ENCODE measurements at places on chromosomes 7 and 10.
A peak's percentile ranks its signal among the peaks of the same experiment; 100 is the strongest.

DNA sequence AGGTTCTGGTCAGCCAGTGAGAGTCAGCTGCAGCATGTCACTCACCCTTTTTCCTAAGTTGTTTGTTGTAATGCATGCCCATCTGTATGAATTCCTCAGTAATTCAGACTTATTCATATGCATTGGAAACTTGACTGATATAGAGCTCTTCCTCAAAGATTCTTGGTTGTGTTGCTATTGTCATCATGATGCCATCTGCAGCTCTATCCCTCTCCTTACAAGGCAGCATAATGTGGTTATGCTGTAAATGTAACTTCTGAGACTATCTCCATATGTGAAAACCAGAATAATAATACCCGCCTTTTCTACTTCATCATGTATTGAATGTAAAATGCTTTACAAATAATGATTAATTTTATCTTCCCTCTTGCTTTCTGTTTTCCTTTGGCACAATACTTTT lies 252.6 kb upstream of the MTPN start:
- no peak for DNase-seq

- DNase-seq: no peak
Observed at GRCh38 chr7:151814400-151815009, 62.4 kb downstream of the PRKAG2 start.

- peak; percentile 76 for DNase-seq
Observed at GRCh38 chr7:1176891-1177373, 16.9 kb upstream of the ZFAND2A start.

DNA sequence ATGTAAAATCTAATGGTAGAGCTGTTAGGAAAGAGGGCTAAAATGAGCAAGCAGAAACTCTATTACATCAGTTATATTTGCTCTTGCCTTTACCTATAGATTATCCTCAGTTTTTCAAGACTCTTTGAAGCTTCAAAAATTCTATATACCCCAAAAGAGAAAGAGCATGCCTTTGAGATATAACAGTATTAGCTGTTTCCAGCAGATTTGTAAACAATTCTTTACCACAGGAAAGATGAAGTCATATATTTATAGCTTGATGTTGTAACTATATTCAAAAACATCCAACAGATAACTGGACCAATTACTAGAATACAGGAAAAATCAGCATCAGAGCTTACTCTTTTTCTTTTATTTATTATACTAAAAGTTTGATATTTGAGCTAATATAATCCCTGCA lies 416.2 kb upstream of the TPK1 start:
- no peak for DNase-seq

- no peak for DNase-seq
Observed at GRCh38 chr7:157235357-157236333, 96.9 kb downstream of the UBE3C start.

DNA sequence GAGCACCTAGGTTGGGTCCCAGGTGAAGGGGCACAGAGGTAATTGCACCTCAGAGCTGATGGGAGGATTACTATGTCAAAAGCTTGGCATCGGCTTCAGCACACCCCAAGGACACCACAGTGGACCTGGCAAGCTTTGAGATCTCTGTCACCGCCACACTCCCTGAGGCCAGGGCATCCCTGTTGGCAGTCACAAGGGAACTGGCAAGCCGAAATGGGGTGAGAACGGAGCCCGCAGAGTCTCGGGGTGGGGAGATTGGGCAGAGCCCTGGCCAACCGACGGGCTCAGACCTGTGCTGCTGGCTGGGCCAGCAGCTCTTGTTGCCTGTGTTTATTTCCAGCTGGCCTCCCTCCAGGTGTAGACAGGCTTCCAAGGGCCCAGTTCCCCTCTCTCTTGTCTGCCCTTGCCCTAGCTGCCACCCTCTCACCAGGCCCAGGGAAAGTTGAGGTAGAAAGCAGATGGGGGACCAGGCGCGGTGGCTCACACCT lies 2.5 kb downstream of the HSPB1 start:
- DNase-seq: no peak

DNA sequence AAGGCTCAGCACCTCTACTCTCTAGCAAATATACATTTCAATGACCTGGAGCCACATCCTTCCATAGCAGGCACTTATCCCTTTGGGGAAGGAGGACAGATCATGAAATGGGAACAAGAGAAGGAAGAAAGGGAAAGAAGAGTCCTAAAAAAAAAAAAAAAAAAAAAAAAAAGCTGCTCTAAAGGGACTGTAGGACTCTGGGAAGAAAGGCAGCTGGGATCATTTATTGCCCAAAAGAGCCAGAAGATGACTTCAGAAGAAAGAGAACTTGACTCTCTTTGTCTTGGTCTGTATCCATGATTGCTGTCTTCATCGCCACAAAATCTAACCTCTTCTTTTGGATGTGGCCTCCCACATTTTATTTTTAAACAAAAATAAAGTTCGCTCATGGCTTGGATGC lies 203.6 kb upstream of the CELF2 start:
- no peak for DNase-seq

GRCh38 chr10:74118804-74119203 lies 31.8 kb downstream of the AP3M1 start:
- DNase-seq: no peak

DNA sequence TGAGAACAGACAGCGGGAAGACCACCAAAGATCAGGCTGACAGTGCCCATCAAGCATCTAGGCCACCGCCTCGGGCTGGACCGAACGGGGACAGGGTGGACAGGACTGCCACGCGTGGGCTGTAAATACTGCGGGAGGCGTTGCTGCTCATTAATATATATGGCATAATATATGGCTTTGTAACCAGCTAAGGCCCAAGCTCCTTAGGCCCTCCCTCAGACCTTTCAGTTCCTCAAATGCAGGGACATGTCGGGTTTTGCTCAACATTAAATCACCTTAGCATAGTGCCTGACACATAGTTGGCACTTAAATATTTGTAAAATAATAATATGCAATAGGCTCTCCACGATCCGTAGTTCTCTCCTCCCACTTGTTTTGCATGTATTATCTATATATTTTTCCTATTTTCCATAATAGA lies 402 bp upstream of the TMEM168 start:
- DNase-seq: peak; percentile 51

GRCh38 chr10:31253237-31253636 lies 65.8 kb upstream of the ZEB1 start:
- DNase-seq: no peak

- DNase-seq: no peak
Observed at GRCh38 chr7:44912775-44913347, 27.5 kb upstream of the PURB start.

GRCh38 chr7:97089771-97090170 lies 27.7 kb upstream of the SDHAF3 start:
- DNase-seq: no peak

GRCh38 chr10:90935581-90936275 lies 14.8 kb upstream of the ANKRD1 start:
- no peak for DNase-seq

- DNase-seq: no peak
Observed at GRCh38 chr10:46223626-46224413, 63.0 kb upstream of the ANTXRL start.

DNA sequence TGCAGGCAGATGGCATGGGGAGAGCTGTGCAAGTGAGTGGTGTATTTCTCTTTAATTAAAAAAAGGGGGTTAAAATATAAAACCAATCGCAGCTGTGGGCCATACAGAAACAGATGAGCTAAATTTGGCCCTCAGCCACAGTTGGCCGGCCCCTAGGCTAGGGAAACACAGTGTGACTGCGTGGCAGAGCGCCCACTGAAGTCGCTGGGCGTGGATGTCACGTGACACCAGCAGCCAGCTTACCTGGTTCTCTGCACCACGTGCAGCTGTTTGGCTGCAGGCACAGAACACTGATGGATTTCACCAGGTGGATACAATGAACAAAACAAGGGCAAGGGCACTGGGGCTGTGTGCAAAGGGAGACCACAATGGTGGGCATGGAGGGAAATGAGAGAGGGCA lies 119.3 kb upstream of the ZNF746 start:
- DNase-seq: no peak

DNA sequence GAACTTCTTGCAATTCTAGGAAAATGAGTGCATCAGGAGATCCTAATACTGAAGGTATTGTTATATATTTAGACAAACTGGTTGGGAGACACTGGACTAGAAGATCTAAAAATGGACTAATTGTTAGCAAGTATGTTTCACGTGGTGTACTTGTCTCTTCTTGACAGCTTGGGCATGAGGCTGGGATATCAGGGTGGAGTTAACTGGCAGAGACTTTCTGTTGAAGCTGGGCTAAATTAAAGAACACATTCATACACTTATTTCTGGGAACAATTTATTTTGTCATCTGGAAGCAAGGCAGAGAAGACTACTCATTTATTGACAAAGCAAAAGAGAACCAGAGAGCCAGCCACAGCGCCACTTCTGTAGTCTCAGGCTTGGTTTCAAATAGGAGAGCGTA lies 25.9 kb downstream of the TYW1 start:
- DNase-seq: no peak

- DNase-seq: no peak
Observed at GRCh38 chr10:74293686-74294371, 142.8 kb downstream of the ADK start.

All from suppressor macrophage treated with lipopolysaccharide for 4 hours (primary cell).